ENCODE measurements at places on chromosomes 6 and 20. TPM values are rescaled to one million over a fixed set of nuclear protein-coding genes. Genes with fewer than 3 reads are reported as not detected.

Gene EDN3
- not detected for total RNA-seq

Gene PRDM13
- 0.14 TPM for total RNA-seq

Gene ZBTB12
- total RNA-seq: 7.9 TPM

- no peak for DNase-seq
Observed at GRCh38 chr20:52993076-52993475, 20.9 kb downstream of the TSHZ2 start.

- DNase-seq: no peak
Observed at GRCh38 chr6:71171497-71172070, 117.0 kb upstream of the OGFRL1 start.

GRCh38 chr6:106082735-106083398, 3.3 kb upstream of the PRDM1 start:
- no peak for DNase-seq

DNA sequence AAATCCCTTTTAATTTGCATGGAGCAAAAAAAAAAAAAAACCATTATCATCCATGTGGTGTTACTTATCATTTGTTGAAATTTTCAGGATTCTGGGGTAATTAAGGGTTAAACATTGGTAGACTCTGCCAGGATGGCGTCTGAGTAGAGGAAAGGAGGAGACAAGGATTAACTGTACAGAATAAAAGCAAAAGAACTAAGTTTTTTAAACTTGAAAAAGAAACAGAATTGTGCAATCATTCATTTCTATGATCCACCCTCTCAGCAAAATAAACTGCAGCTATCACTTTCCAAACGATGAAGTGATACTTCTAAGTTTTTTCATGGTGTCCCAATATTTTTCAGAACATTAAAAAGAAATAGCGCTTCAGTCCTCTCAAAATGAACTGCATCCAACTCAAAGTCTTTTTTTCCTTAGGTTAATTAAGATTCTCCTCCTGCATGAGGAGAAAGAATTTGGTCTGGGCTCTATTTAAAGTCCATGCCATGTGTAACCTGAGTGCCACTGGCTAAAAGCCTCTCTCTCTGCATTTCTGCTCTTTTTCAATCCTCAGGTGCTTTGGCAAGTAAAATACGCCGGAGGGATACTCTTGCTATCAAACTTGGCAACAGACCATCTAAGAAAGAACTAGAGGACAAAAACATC, 69.5 kb upstream of the LTV1 start:
- DNase-seq: no peak

All from H7 (cell line).